Transverse colon (tissue), 4 donors: ENCODE measurements at places on chromosomes 11 and 22. TPM values are rescaled to one million over a fixed set of nuclear protein-coding genes. Genes with fewer than 3 reads are reported as not detected.

GRCh38 chr22:36797911-36798673 is 18.7 kb downstream of the PVALB start:
- DNase-seq = no peak

Gene SLC22A6
- total RNA-seq = not detected

- no peak for DNase-seq
Measured at GRCh38 chr11:62427630-62428233, 8.9 kb downstream of the SCGB1A1 start.

Gene DUSP8
- 25.1 TPM for total RNA-seq

Gene PLEKHB1
- total RNA-seq = 9.8 TPM

Gene OR52H1
- total RNA-seq = 0.79 TPM

GRCh38 chr11:104442321-104442720 is 278.4 kb upstream of the PDGFD start:
- no peak for DNase-seq

GRCh38 chr11:108887436-108888238 is 222.8 kb downstream of the DDX10 start:
- DNase-seq = no peak

- no peak for DNase-seq
Measured at GRCh38 chr11:117789241-117789640, 7.8 kb downstream of the DSCAML1 start.

- DNase-seq = no peak
Measured at GRCh38 chr11:36451045-36451444, 59.0 kb downstream of the TRAF6 start.

- DNase-seq = no peak
Measured at GRCh38 chr22:44462246-44463010, 35.6 kb downstream of the RTL6 start.

DNA sequence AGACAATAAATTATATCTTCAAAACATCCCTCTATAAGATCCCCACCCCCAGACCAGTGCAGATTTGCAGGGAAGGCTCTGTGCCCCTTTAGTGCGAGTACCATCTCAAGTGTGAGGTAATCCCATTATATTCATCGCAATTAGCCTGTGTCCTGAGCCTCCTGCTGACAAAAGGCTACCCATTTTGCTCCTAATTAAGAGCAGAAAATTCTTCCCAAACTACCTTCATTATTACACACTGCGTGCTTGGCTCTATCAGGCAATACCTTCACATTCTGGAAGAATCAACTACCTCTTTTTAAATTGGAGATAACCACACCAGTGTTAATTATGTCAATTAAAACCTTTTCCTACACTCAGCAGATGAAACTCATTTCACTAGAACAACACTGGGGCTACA is 1133.4 kb upstream of the CCDC90B start:
- no peak for DNase-seq

DNA sequence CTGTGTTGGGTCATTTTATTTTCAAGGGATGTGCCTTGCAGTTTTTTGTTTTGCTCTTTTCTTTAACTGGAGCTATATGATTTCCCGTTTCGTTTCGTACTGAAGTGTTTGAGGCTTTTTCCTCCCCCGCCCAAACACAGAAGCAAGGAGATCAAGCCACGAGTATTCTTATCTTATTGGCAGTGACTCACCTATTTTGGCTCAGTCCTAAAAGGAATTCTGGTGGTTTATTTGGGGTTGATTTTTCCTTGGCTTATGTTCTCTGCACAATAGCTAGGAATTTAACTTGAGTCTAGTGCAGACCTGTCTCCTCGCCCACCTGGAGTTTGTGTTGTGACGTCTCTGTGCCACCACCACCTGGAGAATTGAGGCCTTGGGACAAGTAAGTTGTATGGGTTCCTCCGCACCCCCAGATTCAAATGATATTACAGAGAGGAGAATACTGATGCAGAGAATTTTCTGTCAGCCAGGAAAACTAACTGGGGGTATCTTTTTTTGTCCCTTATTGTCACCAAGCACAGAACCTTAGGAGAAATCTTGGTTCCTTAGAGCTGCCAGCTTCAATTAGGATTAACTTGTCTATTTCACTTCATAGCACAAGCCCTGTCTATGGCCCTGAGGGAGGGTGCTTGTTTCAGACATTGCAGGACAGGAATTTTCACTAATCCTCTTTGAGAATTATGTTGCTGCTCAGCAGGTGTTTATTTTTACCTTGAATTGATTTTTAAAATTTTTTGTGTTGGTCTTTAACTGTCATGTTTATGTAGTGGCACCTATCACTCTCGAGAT is 90.4 kb upstream of the BIRC3 start:
- DNase-seq = no peak

GRCh38 chr11:35553021-35553420 is 27.6 kb upstream of the PAMR1 start:
- no peak for DNase-seq

Gene C11orf97
- not detected for total RNA-seq

DNA sequence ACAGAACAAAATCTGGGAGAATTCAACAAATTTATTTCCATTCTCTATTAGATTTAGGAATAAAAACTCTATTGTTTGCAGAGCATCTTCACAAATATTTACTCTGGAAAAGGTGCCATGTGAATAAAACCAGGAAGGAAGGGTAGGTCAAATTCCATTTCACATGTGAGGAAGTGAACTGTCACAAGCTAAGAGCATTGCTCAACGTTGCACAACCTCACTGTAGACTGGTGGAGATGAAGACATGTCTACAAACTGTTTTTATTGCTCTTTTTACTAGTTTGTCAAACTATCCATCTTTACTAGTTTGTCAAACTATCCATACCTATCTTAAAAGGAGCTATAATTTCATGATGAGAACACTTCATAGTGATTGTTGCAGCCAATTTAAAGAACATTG is 236.4 kb downstream of the CNTN5 start:
- no peak for DNase-seq

DNA sequence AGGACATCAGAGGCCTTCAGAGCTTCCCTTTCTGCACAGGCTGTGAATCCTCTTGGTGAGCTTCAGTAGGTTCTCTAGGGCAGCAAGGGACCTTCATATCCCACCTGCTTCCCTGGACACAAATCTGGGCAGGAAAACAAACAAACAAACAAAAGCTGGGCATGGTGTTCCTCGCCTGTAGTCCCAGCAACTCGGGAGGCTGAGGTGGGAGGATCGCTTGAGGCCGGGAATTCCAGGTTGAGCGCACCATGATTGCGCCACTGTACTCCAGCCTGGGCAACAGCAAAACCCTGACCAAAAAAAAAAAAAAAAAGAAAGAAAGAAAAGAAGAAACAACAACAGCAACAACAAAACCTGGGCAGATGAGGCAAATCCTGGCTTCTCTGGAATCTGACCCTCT is 92.9 kb downstream of the CEP164 start:
- no peak for DNase-seq

GRCh38 chr22:42945736-42946135 is 69.2 kb downstream of the PACSIN2 start:
- no peak for DNase-seq

Gene NAALADL1
- total RNA-seq = not detected

DNA sequence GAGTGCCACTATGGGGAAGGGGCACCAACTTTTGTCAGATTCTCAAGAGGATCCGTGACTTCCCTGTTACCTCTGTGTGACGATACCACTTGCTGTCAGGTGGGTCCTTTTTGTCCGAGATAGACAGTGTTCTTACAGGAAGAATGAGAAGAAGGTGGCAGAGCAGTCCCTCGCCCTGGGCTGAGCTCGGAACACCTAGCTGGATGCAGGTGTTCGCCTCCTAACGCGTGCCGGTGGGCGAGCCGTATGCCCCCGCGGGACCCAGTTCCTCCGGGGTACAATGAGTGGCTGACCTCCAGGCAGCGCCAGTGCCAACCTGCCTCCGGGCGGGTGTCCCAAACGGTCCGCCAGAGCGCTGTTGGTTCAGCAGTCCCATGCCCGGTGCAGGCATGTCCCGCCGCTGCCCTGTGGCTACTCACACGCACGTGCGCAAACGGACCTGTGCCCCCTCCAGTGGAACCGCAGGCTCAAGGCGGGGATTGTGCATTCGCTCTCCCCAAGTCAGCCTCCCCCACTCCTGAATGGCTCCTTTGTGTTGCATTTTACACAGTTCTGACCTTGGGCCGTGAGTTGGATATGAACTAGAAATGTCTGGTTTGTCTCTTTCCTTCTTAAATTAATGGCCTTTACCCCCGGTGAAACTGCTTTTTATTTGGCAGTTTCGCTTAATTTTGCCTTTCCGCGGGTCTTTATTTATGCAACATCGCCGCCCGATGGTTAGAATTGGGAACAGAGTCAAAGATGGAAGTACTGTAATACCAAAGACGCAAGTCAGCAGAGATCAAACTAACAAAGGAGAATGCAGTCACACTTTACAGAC is 1.1 kb upstream of the ABTB2 start:
- DNase-seq = peak; percentile 73

DNA sequence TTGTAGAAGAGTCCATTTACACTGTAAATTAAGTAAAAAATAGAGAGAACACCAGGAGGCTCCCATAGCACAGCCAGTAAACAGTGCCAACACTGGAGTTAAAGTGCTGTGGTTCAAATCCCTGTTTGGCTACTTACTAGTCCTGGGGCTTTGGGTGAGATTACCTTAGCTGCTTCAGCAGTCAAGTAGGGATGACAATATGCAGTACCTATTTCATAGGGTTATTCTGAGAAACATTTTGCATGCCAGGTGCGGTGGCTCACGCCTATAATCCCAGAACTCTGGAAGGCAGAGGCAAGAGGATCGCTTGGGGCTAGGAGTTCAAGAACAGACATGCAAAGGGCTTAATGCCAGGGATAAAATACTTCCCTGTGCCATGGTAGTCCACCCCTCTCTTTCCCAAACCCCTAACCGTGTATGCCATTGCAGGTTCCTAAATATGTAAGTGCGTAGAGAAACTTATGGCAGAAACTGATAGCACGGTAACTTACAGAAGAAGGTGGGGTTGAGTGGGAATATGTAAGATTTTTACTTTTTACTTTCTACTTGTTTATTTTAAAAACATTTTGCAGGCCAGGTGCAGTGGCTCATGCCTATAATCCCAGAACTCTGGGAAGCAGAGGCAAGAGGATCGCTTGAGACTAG is 86.4 kb upstream of the PICALM start:
- DNase-seq = no peak

DNA sequence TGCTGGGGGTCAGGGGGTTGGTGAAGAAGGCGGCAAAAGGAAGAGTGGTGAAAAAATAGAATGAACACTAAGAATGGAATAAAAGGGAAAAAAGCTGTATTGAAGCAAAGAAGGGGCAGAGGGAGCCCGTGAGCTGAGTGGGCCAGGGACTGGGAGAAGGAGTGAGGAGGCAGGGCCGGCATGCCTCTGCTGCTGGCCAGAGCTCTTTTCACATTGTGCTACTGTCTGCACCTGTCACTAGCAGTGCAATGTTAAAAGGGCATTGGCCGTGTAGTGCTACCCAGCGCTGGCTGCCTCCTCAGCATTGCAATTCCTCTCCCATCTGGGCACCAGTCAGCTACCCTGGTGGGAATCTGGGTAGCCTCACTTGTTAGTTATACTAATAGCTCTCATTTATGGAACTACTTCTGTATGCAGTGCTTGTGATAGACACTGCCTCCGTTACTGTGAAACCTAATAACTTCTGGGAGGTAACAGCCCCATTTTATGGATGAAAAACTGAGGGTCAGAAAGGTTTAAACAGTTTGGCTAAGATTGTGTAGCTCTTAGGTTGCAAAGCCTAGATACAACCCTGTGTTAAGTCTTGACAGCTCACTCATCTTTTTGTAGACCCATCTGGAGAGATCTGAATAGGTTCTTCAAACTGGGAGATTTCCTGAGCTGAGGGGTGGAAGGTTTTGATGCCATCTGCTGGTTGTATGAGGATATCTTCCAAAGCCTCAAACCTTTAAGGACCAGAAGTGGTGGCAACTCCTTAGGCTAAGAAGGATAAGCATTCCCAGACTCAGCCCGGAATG is 8.5 kb downstream of the YPEL4 start:
- no peak for DNase-seq

GRCh38 chr11:128614026-128614425 is 26.7 kb upstream of the ETS1 start:
- no peak for DNase-seq

Gene RAD9A
- total RNA-seq = 470 TPM

Gene RFPL2
- total RNA-seq = not detected

DNA sequence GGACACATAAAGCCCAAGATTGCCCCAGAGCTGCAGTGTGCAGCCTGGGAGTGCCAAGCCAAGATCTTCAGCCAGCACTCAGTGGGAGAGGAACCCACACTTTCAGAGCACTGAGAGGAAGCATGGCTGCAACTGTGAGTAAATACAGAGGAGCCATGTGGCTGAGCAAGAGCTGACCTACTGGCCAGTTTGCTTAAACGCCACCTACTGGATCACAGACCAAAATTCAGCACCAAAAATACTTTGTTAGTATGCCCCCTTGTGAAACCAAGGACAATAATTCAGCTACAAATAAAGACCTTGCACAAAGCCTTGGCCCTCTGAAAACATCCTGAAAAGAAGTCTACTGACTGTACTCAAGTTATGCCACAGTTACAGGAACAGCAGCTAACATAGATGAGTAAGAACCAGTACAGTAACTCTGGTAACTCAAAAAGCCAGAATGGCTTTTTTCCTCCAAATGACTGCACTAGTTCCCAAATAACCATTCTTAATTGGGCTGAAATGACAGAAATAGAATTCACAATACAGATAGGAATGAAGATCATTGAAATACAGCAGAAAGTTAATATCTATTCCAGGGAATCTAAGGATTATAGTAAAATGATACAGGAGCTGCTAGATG is 10.1 kb upstream of the OR4A15 start:
- DNase-seq = no peak

GRCh38 chr11:69500285-69501120 is 19.0 kb downstream of the LINC01488 start:
- no peak for DNase-seq

DNA sequence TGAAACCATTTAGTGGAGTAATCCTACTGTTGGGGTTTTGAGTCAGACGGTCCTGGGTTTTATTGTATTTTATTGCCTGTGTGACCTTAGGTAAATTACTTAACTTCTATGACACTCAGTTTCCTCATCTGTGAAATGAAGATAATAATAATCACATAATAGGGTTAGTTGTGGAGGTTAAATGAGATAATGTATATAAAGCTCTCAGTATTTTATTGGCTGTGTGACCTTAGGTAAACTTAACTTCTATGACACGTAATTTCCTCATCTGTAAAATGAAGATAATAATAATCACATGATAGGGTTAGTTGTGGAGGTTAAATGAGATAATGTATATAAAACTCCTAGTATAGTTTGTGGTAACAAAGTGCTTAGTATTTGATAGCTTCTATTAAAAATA is 13.2 kb downstream of the BARX2 start:
- no peak for DNase-seq

Gene HMGXB4
- total RNA-seq = 43.4 TPM

- peak; percentile 44 for DNase-seq
Measured at GRCh38 chr22:33329398-33329797, 271.2 kb upstream of the SYN3 start.

Gene APOBEC3C
- total RNA-seq = 8.2 TPM
